ENCODE measurements at places on chromosomes 3 and 15.

- DNase-seq = no peak
Measured at GRCh38 chr15:42716626-42717025, 20.3 kb downstream of the CDAN1 start.

DNA sequence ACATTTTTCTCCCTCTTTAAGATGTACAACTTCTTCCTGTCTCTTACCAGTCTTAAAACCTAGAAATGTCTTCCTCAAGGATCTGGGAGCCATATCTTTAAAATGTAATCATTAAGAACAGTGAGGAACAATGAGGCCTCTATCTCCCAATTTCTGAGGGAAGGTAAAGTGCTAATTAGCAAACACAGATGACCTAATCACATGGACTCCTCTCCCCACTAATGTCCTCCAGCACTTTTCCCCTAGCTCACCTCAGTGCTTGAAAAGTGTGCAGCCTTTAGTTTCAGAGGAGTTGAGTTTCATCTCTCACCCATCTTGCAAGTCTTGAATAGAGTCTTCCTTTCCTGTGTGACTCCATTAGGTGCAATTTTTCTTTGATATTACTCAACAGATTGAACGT is 771.0 kb downstream of the PDCD6IP start:
- DNase-seq = no peak

DNA sequence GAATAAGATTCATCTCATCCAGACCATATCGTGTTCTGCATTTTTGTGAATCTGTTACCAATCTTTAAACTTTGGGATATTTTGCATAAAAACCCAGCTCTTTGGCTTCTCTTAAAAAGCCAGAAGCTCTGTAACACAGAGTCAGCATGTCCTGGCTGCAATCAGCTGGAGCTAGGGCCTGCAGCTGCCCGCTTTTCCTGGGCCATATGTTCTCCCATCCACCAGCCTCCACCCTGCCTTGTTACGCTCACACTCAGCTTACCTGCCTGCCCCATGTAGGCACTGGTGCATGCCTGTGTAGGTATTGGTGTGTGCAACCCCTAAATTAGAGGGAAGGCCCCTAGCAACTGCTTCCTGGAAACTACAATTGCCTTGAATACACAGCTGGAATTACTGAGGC is 48.2 kb downstream of the CRYGS start:
- DNase-seq = no peak

- DNase-seq = peak; percentile 54
Measured at GRCh38 chr15:32803631-32804030, 85.8 kb downstream of the GREM1 start.

- peak; percentile 18 for DNase-seq
Measured at GRCh38 chr15:70505936-70506912, 257.1 kb downstream of the UACA start.

- DNase-seq = no peak
Measured at GRCh38 chr3:162138509-162138908, 641.9 kb downstream of the OTOL1 start.

DNA sequence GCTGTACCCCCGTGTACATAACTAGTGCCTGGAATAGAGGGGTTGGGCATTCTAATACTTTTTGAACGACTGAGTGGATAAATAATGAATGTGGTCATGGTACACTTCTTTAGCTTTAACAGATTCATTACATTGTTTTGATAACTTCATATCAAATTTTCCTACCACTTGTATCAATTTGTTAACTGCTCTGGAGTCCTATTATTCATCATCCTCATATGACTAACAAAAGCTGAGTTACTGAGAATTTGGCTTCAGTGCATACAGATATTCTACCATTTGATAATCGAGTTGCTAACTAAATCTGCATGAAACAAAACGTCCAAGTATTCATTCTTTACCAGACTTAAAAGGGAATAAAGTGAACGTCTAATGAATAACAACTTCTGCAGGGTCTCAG is 31.7 kb downstream of the FRMD5 start:
- no peak for DNase-seq

- peak; percentile 44 for DNase-seq
Measured at GRCh38 chr3:81995329-81995728, 233.9 kb upstream of the GBE1 start.

GRCh38 chr15:68808770-68809169 is 11.9 kb downstream of the ANP32A start:
- DNase-seq = no peak

GRCh38 chr3:4730719-4731118 is 237.6 kb downstream of the ITPR1 start:
- no peak for DNase-seq

DNA sequence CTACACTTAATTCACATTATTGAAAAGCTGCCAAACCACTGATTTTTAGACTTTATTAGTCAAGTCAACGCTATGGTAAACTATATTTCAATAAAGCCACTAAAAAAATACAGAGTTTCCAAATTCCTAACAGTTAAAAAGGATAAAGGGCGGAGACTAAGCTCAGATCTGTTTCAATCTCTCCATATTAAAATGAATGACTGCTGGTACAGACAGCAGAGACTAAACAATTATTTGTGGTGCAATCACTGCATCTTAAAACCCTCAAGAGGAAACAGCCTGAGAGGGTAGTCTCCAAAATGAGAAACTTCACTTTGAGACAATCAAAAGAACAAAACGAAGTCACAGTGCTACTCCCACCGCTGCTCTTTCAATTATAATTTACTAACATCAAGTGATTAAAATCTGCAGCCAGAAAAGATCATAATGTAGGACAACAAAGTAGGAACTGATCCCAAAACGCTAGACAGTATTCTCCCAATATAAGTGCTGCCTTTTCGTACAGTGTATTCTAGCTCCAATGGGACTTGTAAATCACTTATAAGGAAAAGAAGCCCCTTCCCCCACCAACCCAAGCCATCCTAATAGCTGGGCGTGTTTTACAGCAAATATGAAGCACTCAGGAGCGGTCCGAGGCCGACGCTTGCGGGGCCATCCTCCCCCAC is 1.2 kb downstream of the UBP1 start:
- DNase-seq = no peak

- DNase-seq = no peak
Measured at GRCh38 chr15:95329362-95329761, 1001.1 kb upstream of the NR2F2 start.

DNA sequence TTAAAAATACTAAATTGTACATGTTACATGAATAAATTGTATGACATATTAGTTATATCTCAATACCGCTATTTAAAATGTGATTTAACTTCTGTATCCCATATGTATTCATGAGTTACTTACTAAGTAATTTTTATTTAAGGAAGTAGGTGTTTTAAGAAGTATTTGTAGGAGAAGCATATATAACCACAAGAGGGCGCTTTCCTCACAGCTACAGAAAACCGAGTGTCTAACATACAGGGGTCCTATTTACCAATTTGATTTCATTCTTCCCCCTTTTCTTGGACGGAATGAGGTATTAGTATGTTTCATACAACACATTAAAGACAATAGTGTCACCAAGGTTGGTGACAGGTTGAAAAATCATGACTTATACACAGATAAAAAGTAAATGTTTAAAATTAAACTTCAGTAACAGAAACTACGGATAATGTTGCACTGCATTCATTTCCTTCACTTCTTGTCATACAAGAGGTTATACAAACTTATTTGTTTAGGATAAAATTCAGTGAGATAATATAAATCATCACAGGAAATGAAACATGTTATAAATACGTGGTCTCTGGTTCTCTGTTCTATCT is 253.6 kb downstream of the MAGI1 start:
- DNase-seq = peak; percentile 41

- DNase-seq = no peak
Measured at GRCh38 chr15:33587773-33588172, 277.0 kb downstream of the RYR3 start.

DNA sequence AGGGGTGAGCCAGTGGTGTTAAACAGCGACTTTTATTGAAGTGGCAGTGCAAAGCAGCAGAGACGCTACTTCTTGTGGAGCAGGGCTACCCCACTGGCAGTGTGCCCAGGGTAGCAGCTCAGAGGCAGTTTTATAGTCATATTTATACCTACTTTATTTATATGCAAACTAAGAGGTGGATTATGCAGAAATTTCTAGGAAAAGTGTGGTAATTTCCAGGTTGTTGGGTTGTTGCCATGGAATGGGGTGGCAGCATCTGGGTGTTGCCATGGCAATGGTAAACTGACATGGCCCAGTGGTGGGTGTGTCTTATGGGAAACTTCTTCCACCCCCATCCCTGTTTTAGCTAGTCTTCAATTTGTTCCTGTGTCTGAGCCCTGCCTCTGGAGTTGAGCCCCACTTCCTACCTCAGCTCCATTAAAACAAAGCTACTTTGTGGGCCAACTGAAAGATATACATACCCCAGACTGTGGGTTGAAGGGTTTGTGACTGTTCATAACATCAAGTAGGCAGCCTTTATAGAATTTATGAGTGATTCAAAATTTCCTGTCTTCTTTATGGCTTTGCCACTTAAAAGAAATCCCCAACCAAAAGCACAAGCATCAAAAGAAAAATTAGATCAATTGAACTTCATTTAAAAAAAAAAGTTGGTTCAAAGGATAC is 60.3 kb downstream of the EBLN2 start:
- no peak for DNase-seq

- DNase-seq = no peak
Measured at GRCh38 chr3:9222049-9222448, 27.4 kb downstream of the SRGAP3 start.

- DNase-seq = no peak
Measured at GRCh38 chr15:88655800-88656488, 17.1 kb downstream of the ISG20 start.

DNA sequence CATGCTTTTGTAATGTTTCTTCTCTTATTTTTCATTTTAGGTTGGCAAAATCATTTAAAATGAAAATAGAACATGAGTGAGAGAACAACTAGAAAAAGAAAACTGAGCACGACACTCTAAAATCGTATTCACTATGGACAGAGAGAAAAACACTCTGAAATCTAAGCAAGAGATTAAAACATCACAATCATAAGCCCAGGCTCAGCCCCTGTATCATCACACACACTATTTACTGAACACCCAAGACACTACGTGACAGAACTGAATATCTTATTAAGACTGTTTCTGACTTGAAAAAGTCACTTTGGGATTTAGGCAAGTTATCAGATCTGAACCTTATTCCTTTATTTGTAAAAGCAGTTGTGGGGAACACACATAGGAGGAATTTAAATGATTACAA is 82.6 kb upstream of the PLXND1 start:
- no peak for DNase-seq

DNA sequence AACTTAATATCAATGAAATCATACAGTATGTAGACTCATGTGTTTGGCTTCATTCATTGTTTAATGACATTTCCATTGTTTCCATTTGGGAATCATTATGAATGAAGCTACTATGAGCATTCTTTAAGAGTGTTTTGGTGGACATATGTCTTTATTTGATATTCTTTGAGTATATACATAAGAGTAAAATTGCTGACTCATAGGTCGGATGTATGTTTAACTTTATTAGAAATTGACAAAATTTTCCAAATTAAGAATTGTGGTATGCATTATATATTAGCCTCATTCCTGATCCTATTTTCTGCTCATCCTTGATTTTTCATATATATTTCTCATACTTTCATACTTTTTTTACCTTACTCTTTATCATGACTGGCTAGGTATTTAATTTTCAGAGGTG is 28.7 kb upstream of the CMC1 start:
- no peak for DNase-seq

- DNase-seq = peak; percentile 55
Measured at GRCh38 chr3:132730891-132731580, 8.8 kb upstream of the NPHP3 start.

DNA sequence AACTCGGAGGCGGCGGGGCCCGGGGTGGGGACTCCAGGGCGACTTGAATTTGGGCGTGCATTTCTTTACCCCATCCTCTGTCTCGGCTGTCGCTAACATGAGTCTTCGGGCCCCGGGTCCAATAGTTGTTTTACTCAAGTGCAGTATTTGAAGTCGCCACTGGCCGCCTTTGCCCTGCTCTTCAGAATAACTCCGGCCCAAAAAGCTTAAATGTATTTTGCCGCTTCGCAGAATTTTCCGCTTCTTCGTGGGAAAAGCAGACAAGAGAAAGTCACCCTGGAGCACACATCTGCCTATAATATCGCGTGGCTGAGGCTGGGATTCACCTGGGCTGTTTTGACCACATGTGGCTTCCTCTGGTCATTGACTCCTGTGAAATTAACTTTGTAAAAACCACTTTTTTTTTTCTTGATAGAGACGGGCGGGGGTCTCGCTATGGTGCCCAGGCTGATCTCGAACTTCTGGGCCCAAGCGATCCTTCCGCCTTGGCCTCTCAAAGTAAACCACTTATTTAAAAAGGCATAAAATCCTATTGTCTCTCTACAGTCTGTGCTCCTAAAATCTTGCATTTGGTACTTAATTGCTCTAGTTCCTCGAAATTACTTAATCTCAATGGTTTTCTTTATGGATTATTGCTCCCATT is 676 bp downstream of the CNOT10 start:
- peak; percentile 12 for DNase-seq

DNA sequence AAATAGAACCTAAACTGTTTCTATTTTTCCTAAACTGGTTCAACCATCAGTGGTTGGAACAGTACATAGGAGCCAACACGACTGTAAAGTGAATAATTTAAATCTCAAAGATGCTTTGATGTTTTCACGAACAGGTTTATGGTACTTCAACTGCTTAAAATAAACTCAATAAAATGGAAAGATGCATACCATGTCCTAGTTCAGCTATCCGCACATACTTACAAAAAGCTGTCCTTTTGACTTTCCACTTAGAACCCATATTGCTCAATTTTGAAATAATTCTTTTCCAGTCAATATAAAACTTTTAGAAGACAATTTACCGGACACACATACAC is 902 bp downstream of the CMTM6 start:
- no peak for DNase-seq

- no peak for DNase-seq
Measured at GRCh38 chr3:50972029-50972428, 297.3 kb downstream of the DOCK3 start.

- DNase-seq = peak; percentile 94
Measured at GRCh38 chr3:197487911-197488391, 67.8 kb downstream of the BDH1 start.

GRCh38 chr15:50189633-50190032 is 7.6 kb downstream of the SLC27A2 start:
- no peak for DNase-seq

DNA sequence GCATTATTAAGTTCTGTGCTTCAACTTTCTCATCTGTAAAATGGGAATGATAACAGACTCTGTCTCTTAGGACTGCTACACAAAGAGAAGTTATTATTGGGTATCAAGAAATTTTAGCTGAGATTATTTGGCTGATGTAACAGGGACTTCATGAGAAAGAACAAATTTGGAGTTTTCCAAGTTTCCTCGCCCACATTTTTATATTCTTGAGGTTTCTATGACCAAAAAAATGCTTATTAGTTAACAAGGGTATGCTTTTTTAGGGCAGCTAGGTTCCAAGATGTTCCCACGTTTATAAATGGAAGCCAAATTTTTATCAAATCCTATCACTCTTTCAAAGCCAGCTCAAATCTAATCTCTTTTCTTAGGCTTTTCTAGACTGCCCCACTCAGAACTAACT is 50.6 kb upstream of the C3orf80 start:
- DNase-seq = no peak

GRCh38 chr3:152151216-152151876 is 117.4 kb upstream of the MBNL1 start:
- DNase-seq = peak; percentile 45

Data from PC-3 (cell line).